Fibroblast of lung (primary cell): ENCODE measurements at places on chromosomes 5 and 9.

DNA sequence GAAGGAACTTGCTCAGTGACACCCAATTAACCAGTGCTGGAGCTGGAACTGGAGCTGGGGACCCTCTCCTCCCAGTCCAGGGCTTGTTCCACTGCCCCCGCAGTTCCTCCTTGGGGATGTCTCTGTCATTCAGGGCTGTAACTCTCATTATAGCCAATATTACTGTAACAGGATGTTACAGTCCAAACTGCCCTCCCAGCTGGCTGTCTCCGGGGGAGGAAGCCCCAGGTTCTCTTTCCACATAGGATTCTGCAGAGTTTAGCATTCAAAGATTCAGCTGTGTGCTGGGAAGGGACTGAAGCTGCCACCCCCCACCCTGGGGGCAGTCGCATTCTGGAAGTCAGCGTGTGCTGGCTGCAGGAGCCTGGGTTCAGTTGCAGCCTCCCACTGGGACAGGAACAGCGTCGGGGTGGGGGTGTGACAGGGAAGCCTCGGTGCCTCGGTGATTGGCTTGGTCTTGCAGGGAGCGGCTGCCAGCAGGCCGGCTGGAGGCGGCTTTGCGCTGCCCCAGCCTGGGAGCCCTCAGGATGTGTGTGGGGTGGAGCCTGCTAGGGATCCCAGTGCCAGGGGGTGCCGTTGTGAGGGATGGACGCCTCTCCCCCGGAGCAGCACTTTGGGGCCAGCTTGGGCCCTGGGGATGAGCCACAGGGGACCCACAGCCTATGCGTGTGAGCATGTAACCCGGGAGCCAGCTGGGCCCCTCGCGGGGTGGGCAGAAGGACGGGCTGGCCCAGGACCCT is 101.1 kb downstream of the RGS3 start:
- DNase-seq = peak; percentile 67

DNA sequence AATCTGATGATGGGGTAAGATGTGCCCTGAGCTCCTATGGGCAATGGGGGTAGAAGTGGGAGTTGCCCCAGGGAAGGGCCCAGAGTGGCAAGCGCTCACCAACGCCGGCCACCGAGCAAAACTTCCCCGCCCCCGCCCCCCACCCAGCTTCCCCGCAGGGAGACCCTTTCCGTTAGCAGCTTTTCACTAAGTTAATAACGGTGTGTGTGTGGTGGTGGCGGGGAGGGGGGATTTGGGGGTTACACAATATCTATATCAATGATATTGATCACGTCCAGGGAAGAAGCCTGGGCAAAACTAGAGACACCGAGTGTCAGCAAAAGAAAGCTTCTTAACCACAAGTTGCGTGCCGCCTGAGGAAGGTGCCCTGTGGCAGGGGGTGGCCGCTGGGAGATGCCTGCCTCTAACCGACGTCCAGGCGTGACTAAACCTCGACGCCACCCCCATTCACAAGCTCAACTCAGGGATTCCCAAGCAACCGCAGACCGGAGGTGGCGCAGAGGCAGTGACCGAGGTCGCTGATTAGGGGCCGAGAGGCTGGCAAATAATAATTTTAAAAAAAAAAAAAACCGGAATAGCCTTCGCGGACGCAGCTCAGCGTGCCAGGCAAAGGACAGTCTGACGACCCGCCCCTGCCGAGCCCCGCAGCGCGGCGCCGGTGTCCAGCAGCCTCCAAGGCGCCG is 222.6 kb downstream of the MEF2C start:
- no peak for DNase-seq

DNA sequence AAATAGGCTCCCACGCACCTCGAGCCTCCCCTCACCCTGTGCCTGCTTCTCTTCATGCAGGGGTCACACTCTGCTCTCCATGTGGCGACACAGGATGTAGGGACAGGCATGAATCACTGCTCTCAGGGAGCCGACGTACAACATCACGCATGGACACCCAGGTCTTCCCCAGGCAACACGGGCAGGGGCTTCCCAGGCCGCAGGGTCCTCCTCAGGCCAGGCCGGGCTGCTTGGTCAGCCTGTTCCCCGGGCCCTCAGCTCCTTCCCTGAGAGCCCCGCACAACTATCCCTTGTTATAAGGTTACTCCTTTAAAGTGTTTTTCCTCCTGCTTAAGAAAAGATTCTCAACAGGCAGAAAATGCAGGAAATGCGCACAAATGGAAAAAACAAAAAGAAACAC is 1.1 kb downstream of the SLC6A18 start:
- DNase-seq = no peak

- no peak for DNase-seq
Observed at GRCh38 chr9:32776201-32776600, 7.1 kb upstream of the TMEM215 start.

DNA sequence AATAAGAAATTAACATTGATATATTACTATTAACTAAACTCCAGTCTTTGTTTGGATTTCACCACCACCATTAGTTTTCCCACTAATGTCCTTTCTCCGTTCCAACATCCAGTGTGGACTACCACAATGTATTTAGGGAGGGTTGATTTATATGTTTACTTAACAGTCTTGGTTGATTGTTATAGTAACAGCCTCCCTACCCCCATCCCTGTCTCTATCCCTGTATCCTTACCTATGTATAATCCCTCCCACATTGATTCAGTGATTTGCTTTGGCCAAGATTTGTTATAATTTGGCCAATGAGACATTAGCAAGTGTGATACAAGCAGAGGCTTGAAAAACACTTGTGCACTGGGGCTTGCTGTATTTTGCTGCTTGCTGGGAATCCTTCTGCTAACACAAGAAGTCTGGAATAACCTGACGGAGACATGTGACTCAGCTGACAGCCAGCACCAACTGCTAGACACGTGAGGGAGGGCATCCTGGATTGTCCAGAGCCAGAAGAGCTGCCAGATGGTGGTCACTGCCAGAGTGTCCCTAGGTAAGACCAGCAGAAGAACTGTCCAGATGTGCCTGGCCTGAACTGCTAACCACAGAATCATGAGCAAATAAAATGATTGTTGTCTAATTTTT is 51.2 kb upstream of the TCF7 start:
- no peak for DNase-seq

GRCh38 chr9:9996259-9996658 is 616.5 kb downstream of the PTPRD start:
- DNase-seq = no peak

GRCh38 chr5:40291338-40291737 is 388.4 kb upstream of the PTGER4 start:
- peak; percentile 81 for DNase-seq

DNA sequence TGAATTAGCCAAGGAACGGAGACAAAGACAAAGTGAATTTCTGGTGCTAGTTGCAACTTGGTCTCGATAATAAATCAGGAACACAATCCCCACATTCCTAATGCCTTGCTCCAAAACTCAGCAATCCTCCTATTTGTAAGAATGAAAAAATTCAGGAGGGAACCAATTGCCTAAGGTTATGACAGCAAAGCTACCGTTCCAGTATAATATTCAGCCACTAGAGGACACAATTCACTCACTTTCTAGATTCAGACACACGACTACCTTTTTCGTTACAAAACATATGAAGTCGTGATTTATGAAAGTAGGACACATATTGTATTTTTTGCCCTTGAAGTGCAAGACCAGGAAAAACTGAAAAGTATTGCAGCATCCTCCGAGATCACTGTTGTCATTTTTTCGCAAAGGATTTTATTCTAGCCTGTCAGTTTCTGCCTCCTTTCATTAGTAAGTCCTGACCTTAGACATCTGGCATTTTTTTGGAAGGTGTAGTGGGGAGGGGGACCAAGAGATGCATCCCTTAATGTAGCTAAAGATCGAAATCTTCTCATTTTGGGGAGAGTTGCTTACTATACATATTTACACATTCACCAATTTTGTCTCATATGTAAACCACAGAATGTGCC is 133.1 kb downstream of the DOCK8 start:
- DNase-seq = peak; percentile 30

DNA sequence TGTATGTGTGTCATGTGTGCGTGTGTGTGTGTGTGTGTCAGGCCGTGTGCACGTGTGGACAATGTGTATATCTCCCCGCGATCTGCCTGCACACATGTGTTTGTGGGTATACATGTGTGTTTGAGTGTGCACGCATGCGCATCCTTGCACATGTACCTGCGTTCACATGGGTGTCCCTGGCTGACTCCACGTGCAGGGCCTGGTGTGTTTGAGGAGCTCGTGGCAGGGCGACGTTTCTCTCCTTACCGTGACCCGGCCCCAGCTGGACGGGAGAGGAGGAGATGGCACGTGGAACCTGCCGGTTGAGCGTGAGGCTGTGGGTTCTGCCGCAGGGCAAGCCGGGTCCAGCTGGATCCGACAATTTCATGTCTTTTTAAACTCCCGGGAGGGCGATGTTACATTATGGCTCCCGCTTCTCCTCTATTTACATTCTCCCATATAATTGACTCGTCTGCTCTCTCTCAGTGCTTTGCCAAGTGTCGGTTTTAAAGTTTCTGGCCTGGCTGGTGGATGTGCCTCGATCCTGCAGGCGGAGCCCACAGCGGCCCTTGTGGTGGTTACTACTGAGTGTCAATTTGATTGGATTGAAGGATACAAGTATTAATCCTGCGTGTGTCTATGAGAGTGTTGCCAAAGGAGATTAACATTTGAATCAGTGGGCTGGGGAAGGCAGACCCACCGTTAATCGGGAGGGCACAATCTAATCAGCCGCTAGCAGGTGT is 5.9 kb downstream of the COL5A1 start:
- no peak for DNase-seq

- DNase-seq = no peak
Observed at GRCh38 chr9:38699337-38699736, 20.6 kb downstream of the FAM240B start.

- DNase-seq = no peak
Observed at GRCh38 chr5:123710031-123710430, 198.1 kb downstream of the CSNK1G3 start.
